ENCODE measurements at places on chromosomes 13 and 19. TPM values are rescaled to one million over a fixed set of nuclear protein-coding genes. Genes with fewer than 3 reads are reported as not detected.

DNA sequence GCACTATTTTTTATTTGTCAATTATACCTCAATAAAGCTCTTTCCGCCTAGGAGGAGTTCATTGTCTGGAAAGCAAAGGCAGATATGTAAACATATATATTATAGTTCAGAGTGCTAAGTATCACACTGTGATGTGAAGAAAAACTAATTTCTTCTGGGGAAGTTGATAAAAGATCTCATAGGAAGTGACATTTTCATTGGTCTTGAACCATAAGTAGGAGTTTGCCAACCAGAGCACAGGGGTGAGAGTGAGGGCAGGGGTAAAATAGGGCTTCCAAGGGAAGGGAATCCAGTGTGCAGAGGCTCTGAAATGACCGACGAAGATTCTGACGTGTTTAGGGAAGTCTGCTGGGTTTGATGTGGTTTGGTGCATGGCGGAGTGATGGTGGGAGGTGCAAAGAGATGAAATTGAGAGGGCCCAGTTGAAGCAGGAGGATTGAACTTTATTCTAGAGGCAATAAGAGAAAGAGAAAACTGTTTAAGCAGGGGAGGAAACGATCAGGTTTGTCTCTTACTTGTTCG is 780 bp upstream of the GTF2F2 start:
- peak; percentile 34 for DNase-seq

- peak; percentile 36 for DNase-seq
Measured at GRCh38 chr13:21344662-21345176, 114.4 kb downstream of the ZDHHC20 start.

DNA sequence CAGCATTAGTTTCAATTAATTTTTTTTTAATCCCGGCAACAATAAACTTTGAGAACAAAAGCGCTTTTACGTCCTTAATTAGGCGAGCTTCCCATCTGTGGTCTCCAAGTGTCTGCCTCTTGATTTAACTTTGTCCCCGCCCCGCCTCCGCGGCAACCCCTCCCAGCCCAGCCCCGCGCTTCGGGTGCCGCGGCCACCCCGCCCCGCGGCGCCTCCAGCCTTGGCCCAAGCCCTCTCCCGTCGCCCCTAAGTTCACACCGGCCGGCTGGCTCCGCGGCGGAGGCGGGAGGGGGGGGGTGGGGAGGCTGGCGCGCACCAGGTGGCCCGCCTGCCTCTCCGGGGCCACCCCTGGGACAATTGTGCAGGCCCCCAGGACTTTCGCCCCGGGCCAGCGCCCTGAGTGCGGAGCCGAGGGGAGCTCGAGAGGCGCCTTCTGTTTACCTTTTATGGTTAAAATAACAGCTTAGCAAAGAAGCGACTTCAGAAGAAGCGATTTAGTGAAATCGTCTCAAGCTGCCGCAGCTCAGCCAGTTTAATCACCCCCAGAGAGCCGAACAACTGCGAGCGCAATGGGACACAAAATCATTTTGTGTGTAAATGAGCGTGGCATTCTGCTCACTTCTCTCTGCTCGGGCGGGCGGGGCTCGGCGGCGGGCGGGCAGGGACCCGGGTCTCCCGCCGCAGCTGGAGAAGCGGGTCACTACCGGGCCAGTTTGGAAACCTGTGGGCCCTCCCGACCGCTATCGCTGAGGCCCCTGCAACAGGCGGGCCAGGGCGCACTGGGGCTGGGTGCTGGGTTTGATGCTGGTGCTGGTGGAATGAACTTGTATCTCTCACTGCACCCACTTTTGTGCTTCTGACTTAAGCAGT is 1.4 kb downstream of the KCTD15 start:
- DNase-seq, result no peak

DNA sequence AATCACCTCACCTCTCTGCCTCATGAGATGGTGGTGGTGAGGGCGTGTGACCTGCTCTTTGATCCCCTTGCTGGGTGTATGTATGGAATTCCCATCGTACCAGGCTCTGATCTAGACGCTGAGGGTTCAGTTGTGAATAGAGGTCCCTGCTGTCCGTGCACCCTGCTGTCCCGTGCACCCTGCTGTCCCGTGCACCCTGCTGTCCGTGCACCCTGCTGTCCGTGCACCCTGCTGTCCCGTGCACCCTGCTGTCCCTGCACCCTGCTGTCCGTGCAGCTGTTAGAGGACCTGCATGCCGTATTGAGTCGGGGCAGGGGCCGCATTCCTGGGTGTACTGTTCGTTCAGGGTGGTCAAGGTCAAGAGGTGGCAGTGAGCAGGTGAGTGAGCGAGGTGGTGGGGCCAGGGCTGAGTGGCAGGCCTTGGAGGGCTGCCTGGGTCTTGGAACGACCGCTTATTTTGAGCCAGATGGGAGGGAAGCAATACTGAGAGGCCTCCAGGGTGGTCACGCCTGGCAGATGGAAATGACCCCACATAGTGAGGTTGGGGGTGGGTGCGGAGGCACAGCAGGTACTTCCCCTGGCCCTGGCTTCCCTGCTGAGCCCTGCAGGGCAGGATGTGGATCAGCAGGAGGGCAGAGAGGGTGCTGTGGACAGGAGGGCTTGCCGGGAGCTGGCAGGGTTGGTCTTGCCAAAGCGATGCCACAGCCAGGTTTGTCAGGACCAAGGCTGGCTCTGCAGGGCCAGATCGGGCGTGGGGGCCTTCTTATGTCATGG is 4.6 kb upstream of the EPN1 start:
- DNase-seq, result no peak

The PALM3 gene
- total RNA-seq, result 0.34 TPM

The NLRP5 gene
- total RNA-seq, result not detected
